Activated CD8-positive, alpha-beta memory T cell treated with anti-CD3 and anti-CD28 coated beads, Interleukin-2, amount 10 ng/mL, durations not matched to agents 7 days and 5 days (primary cell): ENCODE measurements at places on chromosomes 16 and 17. TPM values are rescaled to one million over a fixed set of nuclear protein-coding genes. Genes with fewer than 3 reads are reported as not detected.

DNA sequence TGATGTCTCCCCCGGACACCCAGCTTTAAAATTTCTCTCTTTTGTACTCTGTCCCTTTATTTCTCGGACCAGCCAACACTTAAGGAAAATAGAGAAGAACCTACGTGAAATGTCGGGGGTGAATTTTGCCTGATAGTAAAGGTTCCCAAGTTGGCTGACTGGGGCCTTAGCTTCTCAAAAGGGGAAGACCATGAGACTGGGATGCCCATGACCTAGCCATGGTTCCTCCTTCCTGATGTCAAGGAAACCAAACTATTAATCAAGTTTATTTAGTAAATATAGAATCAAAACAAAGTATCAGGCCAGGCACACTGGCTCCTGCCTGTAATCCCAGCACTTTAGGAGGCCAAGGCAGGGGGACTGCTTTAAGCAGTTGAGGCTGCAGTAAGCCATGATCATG, 2.4 kb upstream of the EIF1 start:
- H3K4me1 ChIP-seq: peaks cover 35% of the 10 kb centered on the region
- H3K36me3 ChIP-seq: peaks cover 22% of the 10 kb centered on the region
- no peaks in the 10 kb centered on the region for H3K27me3 ChIP-seq
- no peak overlapping the region for H3K27ac ChIP-seq
- no peak overlapping the region for H3K4me3 ChIP-seq

The DGKE gene
- 36.4 TPM for total RNA-seq

DNA sequence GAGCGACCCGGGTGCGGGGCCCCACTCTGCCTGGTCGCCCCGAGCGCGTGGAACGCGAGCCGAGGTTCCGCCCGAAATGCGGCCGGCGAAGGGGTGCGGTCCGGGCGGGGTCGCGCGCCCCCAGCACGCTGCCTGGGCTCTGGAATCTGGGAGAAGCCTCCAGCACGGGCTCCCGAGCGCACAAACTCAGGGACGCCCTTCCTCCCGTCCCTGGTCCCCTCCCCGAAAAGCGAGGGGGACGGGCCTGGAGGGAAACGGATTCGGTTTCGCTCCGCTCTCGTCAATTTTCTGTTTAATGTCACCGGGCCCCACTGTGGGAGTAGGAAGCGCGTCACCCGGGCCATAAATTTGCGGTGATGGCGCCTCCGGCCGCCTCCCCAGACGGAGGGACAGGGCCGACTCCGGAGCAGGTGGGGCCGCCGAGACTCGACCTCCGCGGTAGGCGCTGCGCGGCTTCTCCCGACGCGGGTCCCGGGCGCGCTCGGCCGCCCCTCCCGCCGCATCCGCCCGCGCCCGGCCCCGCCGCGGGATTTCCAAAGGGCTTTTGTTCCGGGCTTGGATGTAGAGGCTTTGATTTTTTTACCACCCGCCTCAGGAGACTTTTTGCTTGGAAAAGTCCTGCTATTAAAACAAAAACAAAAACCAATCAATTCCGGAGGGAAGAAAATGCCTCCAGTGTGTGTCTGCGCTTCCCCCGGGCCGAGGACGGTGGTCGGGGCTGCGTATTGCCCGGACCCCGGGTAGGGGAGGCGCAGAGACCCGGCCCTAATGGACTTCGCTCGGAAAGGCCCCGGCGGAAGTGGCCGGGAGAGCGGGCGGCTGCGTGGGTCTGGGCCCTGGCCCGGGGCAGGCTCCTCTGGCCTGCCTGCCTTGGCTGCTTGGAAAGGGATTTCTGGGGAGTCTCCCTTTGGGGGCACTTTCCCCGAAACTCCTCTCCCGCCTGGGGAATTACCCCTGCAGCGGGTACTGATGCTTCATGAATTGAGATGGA, 7.9 kb upstream of the BAHCC1 start:
- H3K36me3 ChIP-seq: no peaks in the 10 kb centered on the region
- no peak overlapping the region for H3K27ac ChIP-seq
- peak overlapping the region; percentile 54 for H3K4me3 ChIP-seq
- H3K4me1 ChIP-seq: no peaks in the 10 kb centered on the region
- DNase-seq: peak; percentile 45

DNA sequence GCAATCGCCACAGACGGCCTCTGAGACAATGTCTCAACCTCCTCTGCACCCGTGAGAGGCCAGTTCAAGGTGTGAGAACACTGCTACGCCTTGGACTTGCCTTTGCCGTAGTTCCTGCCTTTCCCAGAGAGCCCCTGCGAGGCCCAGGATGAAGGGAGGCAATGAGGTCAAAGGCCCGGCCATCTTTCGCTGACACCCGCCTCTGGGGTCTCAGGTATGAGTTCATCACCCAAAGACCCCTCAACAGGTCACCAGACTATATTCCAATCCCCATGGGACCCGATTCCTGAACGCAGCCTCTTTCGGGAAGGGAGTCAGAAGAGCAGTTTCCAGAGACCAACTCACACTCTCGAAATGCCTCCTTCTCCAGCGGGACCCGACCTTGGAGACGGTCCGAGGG, 573.5 kb downstream of the KCNJ18 start:
- H3K4me1 ChIP-seq: no peaks in the 10 kb centered on the region
- no peak for DNase-seq
- H3K4me3 ChIP-seq: no peak overlapping the region
- H3K36me3 ChIP-seq: no peaks in the 10 kb centered on the region
- H3K27me3 ChIP-seq: no peaks in the 10 kb centered on the region

The TBC1D26 gene
- total RNA-seq: not detected

- peaks cover 75% of the 10 kb centered on the region for H3K36me3 ChIP-seq
- peaks cover 62% of the 10 kb centered on the region for H3K4me1 ChIP-seq
- no peaks in the 10 kb centered on the region for H3K27me3 ChIP-seq
- peak overlapping the region; percentile 92 for H3K27ac ChIP-seq
- peak overlapping the region; percentile 98 for H3K4me3 ChIP-seq
Measured at GRCh38 chr17:4940555-4941318, 669 bp downstream of the RNF167 start.
